Stimulated activated CD4-positive, alpha-beta T cell treated with anti-CD3 and anti-CD28 coated beads, Interleukin-1b, Interleukin-23, amount 100 ng/mL, for 1 hour (primary cell): ENCODE measurements at places on chromosomes 11 and 22.

DNA sequence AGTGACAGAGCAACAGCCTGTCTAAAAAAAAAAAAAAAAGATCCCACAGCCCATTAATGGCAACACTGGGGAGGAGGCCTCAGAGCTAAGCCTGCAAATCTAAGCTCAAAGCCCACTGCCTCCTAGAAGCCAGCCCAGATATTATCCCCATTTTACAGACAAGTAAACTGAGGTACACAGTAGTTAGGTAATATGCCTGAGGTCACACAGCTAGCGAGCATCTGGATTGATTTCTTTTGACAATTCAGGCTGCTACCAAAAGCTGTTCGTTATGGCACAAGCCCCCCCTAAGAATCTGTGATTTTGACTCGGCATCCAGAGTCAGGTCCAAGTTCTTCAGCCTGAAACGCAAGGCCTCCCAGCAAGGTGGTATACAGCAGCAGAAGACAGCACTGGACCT lies 13.7 kb downstream of the ELFN2 start:
- DNase-seq: no peak

GRCh38 chr11:96964661-96965060 lies 574.8 kb downstream of the JRKL start:
- no peak for DNase-seq

- DNase-seq: no peak
Observed at GRCh38 chr11:12482839-12483238, 105.5 kb downstream of the PARVA start.

- DNase-seq: no peak
Observed at GRCh38 chr11:130159657-130160497, at the start of gene ST14. Gene ST14, plus strand, starts transcription at chr11:130159782. Its CDS starts 198 bp downstream, at chr11:130159980.

GRCh38 chr11:27857588-27857987 lies 157.3 kb upstream of the BDNF start:
- no peak for DNase-seq

GRCh38 chr11:40094954-40095353 lies 1364.5 kb downstream of the LRRC4C start:
- no peak for DNase-seq

DNA sequence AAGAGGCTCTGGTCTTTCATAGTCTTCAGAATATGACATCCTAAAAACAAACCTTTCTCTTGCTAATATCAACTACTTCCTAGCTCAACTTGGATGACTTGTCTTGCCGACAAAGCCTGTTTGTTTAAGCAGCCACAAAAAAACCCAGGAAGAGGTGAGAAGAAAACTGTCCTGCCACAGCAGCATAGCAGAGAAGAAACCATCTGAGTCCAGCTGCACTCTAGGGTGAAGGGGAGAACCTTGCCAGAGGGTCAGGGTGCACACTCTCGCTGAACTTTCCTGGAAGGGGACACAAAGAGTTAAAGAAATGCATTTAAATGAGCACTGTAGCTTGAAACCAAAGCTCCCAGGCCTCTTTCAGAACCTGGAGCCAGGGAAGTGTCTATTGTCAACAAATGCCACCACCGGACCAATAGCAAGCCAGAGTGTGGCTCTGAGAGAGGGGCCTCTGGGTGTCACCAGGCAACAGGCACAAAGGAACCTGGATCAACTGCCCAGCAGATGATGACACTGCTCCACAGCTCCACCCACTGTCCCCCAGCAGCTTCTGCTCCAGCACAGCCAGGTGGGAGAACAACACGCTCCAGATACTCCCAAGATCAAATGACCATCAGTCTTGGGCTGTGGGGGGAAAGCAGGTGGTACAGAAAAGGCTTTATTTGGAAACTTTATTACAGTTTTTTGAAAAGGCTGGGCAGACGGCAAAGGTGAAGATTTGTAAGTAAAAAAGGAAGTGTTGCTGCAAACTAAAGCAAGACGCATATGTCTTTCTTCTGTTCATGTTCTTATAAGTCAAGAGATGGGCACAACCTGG lies 105.7 kb downstream of the RASSF10 start:
- no peak for DNase-seq

- no peak for DNase-seq
Observed at GRCh38 chr11:45901626-45902025, 5.4 kb downstream of the FREY1 start.

- DNase-seq: no peak
Observed at GRCh38 chr11:122720107-122720881, 64.8 kb downstream of the UBASH3B start.

DNA sequence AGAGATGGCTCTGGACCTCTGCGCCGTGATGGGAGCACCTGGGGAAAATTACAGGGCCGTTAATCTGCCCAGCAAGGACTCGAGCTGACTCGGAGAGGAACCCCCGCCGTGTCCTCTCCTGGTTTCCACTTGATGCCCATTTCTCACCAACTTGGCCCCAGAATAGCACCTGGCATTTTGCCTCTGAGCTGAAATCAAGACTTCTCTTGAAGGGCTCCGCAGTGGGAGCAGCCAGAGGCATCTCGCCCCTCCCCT lies 19.0 kb upstream of the CABP7 start:
- DNase-seq: no peak

GRCh38 chr11:65504674-65505465 lies 6.0 kb downstream of the MALAT1 start:
- no peak for DNase-seq

- no peak for DNase-seq
Observed at GRCh38 chr11:73995247-73995646, 12.6 kb upstream of the UCP2 start.

DNA sequence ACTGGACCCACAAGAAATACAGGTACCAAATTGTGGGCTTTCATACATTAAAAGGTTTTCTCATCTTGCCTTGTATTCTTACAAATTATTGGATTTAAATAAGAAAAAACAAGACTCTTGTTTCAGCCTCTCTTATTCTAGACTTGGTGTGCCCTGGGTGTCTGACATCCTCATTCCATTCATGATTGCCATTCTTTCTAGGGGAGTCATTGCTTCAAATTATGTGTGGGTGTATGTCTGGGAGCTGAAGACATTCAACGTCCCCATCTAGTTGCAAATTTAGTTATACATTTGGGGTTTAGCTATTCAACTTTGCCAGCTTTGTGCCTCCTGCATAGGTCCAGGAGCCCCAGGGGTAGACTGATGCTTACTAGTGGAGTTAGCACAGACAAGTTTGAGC lies 18.1 kb downstream of the MAML2 start:
- DNase-seq: no peak

DNA sequence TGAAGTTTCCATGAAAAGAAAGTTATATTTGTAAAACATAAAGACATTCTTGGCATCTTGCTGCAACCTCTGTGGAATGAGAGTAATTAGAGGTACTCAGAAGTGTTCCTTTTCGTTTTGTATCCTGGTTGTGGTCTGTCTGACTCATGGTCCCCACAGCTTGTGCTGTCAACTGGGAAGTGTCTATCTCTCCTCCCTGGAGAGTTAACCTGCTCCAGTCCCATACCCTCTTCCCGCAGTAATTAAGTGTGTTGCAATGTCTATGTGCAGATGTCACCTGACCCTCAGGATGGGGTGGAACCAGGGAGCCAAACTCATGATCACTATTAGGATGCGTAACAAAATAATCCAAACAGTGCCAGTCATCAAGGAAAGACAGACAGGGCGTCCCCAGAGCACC lies 23.0 kb upstream of the ZDHHC13 start:
- DNase-seq: no peak

- no peak for DNase-seq
Observed at GRCh38 chr22:18984564-18984963, 48.5 kb upstream of the PRODH start.

- no peak for DNase-seq
Observed at GRCh38 chr22:24986816-24987215, 34.3 kb downstream of the KIAA1671 start.

- no peak for DNase-seq
Observed at GRCh38 chr22:46047226-46047625, 70.3 kb upstream of the WNT7B start.

DNA sequence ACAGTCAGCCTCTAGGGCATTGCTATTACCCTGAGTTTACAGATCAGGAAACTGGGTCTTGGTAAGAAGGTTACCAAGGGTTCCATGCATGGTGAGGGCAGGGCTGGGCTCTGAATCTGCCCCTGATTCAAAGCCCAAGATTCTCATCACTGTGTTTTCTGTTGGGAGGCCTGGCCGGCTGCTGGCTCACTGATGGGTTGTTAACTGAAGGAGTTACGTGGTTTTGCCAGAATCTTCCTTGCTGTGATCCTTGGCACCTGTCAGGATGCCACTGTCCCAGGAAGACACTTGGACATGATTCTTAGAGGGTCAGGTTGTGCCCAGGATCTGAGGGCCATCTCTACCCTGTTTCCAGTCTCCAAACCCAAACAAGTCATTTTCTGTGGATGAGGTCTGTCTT lies 61.5 kb downstream of the ADAMTS15 start:
- DNase-seq: no peak

DNA sequence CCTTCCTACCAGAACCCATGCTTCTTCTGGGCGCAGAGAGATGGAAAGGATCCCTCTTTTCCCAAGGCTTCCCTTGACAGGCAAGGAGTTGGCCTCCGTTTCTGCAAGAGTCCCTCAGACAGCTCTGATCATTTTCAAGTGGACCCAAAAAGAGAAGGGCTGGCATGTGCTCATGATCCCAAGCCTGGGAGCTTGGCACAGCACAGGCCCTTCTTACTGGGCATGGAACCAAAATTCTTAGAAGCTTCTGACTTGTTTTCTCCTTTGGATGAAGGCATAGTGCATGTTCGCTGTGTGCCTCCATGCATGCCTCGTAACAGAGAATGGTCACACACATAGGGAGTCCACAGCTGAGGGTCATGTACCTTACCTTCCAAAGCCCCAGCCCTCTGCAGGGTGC lies 449.6 kb downstream of the MIAT start:
- DNase-seq: no peak

GRCh38 chr22:37417677-37418348 lies 9.5 kb downstream of the ELFN2 start:
- DNase-seq: no peak

GRCh38 chr22:45204241-45204640 lies 36.5 kb downstream of the KIAA0930 start:
- no peak for DNase-seq

DNA sequence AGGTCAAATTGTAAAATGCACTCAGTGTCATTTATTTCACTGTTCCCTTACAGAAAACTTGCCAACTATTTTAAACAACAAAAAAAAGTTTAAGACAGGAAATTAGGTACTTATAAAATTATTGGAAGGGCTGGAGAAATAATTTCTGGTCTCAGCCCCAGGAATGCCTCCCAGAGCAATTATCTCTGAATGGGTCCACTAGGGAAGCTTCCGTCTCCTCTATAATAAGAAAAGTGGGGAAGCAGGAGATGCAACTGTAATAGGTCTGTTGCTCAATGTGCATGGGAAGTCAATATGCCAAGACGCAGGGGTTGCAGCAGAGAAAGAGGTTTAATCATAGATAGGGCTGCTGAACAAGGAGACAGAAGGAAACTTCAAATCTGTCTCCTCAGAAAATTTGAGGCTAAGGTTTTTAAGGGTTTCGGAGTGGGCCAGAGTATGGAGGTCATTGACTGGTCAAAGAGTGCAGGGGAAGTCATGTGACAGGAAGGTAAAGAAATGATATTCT lies 10.9 kb upstream of the RNF141 start:
- no peak for DNase-seq

GRCh38 chr11:132456751-132457328 lies 1075.5 kb downstream of the OPCML start:
- DNase-seq: no peak

GRCh38 chr11:1866776-1867175 lies 13.9 kb downstream of the LSP1 start:
- no peak for DNase-seq

GRCh38 chr11:35714882-35715627 lies 52.5 kb downstream of the TRIM44 start:
- no peak for DNase-seq

GRCh38 chr11:79265756-79266322 lies 175.0 kb downstream of the TENM4 start:
- DNase-seq: no peak

DNA sequence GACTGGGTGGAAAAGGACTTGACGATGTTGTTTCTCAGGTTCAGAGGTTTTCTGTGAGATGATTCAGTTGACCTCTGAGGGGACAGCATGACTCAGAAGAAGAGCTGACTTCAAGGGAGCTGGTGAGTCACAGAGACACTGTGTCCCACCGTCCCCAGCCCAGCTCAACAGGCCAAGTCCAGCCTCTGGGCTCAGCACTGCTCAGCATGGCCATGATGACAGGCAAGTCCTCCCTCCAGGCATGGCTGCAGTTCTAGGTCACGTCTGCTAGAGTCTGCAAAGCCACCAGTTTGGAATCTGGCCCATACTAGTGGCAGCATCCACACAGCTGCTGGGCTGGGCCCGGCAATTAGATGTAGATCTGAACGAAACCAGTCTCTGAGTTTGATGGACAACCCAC lies 12.9 kb downstream of the TRIM29 start:
- DNase-seq: no peak

DNA sequence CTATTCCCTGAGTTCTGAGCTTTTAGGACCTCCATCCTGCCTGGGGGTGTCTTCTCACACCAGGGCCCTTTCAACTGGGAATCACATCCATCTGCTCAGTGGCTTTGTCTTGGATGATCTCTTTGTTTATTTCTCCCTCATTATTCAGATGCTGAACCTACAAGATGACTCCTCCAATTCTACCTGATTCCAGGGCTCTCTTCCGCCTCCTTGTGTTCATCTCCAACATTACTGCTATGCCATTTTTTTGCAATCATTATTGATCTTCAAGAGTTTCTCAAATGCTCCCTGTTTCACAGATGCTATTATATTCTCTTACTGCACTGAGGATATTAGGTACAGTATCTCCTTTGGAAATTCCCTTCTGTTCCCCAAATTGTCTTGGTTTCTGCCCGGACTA lies 307.7 kb downstream of the SHANK2 start:
- DNase-seq: no peak

DNA sequence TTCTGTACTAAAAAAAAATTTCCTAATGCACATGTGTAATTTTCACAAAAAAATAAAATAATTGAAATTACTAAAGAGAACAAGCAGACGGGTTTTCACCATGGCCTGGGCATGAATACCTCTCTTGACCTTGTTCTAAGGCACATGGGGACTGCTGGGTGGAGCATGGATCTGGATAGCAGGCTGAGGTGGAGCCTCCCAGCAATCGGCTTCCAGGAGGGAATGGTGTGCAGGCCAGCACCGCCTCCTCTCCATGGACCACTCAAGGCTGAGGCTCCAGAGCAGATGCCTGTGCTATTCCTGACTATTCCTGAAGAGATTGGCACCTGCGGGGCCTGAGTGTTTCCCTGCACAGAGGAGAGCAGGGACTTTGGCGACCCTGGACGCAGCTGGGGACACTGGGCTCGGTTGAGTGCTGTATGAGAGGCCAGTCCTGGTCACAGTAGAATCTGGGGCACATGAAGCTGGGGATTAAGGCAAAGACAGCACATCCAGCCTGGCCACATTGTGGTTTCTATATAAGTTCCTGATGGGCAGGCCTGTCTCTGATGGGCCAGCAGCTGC lies 963.6 kb downstream of the BRD1 start:
- no peak for DNase-seq

- DNase-seq: no peak
Observed at GRCh38 chr22:45185718-45186514, 22.2 kb downstream of the NUP50 start.

GRCh38 chr11:75583718-75584658 lies 21.9 kb downstream of the SERPINH1 start:
- DNase-seq: no peak

GRCh38 chr11:84398017-84398626 lies 1112.0 kb upstream of the CCDC90B start:
- DNase-seq: no peak
